Iris pigment epithelial cell (primary cell): ENCODE measurements at places on chromosomes 13 and 19.

DNA sequence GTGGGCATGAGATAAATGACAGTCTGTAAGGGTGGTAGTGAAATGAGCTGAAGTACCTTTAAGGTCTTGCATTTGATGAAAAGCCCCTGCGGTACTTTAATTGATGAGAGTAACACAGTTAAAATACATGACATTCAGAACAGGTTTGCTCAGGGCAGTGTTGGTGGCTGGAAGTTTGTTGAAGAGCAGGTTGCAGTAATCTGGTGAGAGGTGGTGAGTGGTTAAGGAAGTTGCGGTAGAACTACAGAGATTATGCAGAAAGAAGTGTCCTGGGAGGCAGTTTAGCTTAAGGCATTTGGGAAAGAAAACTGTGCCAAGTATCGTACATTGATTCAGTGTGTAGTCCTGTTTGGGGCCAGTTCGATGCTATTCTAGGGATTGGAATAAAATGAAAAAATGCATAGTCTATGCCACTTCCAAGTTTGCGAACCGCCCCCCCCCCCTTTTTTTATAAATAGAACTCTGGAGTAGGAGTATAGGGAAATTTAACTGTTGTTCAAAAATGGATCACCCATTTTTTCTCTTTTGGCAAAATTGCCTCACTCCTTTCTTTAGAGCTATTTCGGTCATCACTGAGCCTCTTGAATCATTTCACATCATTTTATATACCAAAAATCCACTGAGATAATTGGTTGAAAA, 42.7 kb downstream of the SLAIN1 start:
- no peak for DNase-seq

DNA sequence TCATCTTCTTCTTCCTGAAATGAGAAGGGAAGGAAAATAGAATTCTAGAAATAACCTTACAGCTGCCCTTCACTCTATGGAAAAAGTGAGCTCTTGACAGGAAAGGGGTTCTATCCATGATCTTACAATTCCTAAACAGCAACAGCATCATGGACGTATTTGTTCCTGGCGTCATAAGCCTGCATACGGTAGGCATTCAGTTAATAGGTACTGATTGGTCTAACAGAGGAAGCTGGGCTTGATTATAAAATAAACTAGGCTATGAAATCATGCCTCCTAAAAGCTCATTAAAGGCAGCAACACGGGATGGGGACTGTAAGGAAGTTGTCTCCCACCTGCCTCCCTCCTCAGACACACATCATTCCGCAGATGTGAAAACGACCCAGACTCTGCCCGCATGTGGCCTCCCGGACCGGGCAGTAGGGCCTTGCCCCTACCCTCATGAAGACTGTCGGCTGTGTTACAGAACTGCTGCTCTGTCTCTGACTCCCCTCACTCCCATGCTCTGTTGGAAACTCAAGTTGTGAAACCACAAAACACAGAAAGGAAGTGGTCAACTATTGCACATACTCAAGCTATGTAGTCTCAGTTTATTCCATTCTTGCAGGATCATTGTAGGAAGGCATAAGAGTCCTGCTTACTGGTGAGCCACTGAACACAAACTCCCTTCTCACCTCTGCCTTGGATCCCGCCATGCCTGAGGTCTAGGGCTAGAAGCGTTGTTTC, 129.8 kb downstream of the DLEU7 start:
- DNase-seq, result peak; percentile 98

DNA sequence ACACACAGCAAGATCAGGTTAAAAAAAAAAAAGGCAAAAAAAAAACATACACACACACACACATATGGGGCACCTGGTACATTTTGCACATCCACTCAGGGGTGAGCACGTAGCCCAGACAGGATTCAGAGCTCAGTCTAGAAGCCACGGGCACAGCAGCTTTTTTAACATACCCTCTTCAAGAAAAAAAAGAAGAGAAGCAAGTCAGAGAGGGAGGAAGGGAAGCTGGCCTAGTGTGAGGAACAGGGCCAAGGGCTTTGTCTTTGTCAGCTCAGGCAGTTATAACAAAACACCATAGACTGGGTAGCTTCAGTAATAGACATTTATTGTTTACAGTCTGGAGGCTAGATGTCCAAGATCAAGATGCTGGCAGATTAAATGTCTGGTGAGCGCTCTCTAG, 2.3 kb upstream of the TPM4 start:
- DNase-seq, result no peak

DNA sequence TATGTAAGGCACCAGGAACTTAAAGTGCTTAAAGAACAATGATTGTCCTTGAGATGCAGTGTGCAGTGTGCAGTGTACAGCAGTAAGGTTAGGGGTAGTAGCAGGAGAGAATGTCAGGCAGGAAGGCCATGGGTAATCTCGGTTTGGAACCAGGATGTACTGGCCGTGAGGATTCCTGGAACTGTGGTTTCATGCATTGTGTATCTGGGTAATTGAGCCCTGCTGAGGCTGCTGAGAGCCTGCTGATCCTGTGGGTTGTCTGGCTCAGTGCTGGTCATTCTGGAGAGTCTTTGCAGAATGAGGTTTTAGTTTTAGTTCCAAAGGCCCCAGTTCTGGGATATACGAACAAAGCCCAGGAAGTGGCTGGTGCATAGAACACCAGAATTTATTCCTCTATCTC, 71.0 kb downstream of the ZNF568 start:
- DNase-seq, result peak; percentile 27

DNA sequence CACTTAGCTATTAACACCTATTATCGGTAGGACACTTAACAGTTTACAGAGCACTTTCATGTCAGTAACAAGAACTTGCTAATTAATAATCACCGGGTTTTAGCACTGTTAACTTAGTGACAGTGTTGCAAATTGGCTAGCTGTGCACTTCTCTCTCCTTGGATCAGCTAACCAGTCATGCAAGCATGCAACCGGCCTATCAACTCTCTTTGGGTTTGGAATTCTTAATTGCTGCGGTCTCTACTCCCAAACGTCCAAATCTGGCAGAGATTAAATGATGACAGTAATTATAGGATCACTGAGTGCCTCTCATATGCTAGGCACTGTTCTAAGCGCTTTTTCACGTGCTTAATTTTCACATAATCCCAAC, 1.2 kb downstream of the EPS15L1 start:
- DNase-seq, result no peak

- no peak for DNase-seq
Measured at GRCh38 chr19:29662278-29662603, 3.0 kb upstream of the PLEKHF1 start.

DNA sequence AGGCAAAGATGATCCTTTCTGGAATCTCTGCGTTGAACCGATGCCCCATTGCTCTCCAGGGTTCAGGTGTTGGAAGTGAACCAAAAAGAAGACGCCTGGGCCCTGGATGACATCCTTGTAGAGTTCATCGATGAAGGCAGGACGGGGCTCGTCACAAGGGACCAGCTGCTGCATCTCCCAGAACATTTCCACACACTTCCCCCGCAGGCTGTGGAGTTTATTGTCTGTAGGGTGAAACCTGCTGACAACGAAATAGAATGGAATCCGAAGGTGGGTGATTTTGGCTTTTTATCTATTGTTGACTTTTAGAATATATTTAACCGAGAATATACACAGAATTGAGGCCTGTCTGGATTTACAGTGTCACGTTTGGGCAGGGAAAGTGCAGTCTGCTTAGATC, 58.4 kb downstream of the SLC7A9 start:
- no peak for DNase-seq

DNA sequence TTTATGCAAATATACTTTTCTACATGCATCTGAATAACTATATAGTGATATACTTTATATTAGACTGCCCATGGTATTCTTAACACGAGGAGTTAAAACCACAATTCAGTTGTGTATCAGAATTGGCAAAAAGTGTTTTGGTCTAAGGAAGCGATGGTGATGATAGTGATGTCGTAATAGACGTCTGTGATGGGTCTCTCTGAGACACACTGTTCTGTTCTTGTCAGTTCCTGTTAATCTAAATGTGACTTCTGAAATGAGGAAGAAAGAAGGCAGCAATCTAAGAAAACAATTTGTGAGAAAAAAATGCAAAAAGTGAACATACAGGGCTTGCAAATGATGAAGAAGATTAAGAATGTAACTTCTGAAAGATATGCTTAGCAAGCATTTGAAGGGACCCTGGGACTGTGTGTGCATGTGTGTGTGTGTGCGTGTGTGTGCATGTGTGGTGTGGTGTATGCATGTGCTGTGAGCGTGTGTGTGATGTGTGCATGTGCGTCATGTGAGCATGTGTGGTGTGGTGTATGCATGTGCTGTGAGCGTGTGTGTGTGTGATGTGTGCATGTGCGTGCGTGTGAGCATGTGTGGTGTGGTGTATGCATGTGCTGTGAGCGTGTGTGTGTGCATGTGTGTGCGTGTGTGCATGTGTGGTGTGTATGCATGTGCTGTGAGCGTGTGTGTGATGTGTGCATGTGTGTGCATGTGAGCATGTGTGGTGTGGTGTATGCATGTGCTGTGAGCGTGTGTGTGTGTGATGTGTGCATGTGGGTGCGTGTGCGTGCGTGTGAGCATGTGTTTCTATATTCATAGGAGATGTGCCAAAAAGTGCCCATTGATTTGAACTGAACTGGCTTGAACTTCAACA, 131.8 kb downstream of the IRS2 start:
- peak; percentile 85 for DNase-seq

DNA sequence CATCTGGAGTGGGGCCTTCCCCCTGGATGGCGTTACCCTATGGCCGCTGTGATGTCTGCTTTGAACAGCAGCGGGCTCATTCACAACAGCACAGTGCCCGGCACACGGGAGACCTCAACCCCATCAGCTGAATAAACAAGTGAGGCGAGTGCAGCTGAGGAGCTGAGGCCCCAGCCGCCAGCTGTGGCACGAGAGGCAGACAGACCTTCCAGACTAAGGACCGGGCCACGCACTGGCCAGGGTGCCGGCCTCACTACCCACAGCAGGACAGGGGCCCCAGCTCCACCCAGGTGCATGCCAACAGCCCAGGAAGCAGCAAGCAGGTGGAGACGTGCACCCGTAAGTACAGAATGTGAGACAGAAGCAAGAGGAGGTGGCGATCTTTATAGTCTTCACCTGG, 39.6 kb downstream of the STK24 start:
- no peak for DNase-seq

- no peak for DNase-seq
Measured at GRCh38 chr13:46012404-46012803, 40.1 kb downstream of the ZC3H13 start.

DNA sequence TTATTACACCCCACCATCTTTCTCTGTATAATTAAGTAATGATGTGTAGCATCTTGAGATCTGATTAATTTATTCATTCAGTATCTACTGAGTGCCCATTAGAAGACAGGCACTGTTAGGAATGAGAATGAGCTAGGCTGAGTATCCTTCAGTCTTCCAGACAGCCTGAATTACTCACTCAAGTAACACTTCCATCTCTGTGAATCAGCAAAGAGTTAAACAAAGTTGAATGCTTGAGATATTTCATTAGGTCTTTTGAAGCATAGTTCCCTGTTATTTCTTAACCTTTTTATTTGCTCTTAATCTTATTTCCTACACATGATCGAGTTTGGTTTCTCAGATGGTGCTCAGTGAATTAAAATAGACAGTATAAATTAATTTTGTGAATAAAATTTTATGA, 413.7 kb downstream of the DCT start:
- peak; percentile 70 for DNase-seq

GRCh38 chr13:44806826-44807225, 182.4 kb downstream of the NUFIP1 start:
- DNase-seq, result no peak

DNA sequence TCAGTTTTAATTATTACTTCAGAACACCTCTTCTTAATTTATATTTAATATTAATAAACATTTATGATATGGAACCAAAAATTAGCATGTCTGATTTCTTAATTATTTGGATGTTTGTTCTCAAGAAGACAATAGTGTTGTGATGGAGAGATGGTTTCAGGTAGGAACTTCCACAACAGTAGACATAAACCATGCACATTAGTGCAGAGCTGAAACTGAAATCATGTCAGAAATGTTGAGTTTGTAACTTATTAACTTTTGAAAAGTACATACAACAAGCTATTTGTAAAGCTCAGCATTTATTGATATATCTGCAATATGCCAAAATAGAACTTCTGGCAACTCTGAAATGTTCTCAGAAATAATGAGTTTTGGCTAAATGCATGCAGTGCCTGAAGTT, 11.8 kb upstream of the EDNRB start:
- no peak for DNase-seq

DNA sequence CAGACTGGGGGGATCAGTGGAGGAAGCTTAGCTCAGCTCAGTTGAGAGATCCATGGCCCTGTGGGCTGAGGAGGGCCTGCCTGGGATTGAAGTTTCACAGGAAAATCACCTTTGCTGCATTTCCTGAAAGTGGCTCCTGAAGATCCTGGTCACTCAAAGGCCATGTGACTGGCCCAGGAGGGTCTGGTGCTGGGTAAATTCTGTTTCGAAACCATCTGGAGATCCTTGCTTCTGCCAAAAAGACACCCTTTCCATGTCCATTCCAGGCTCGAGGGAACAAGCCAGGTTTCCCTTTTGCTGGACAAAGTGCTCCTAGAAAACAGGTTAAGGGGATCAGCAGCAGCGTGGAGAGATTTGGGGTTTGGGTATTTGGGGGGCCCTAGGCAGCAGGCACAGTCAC, 293.3 kb downstream of the ZNF536 start:
- no peak for DNase-seq

- no peak for DNase-seq
Measured at GRCh38 chr13:36086117-36086516, 45.1 kb downstream of the DCLK1 start.

DNA sequence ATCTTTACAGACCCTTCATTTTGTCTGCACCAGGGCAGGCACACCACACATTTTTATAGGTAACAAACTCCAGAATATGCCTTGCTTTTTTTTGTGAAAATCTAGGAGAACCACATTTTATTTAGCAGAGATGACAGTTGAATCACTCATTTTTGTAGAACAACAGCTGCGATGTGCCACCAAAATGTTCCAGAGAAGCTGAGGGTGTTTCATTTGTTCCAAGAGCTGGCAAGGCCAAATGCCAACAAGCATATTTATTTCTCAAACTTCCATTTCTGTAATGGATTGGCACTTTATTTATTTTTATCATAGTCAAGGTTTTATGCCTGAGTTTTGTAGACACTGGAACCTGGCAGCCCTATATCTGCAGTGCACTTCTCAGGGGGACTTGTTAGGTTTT, 10.4 kb downstream of the OLFM4 start:
- DNase-seq, result no peak

- DNase-seq, result peak; percentile 39
Measured at GRCh38 chr13:98541191-98541590, 35.7 kb downstream of the STK24 start.

DNA sequence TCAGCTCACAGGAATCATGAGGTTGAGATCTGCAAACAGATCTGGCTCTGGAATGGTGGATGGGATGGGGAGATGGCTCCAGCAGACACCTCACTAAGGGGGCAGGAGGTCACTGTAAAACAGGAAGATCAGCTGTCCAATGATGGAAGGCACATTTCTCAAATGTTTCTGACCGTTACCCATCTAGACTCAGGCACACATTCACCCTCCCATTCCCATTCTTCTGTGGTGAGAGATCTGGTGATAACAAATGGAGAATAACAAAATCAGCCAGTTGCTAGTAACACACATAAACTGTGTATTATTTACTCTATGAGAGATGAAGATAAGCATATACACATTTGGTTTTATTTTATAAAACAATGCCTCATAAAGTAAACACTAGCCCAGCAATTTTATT, 235.9 kb downstream of the TSHZ3 start:
- peak; percentile 27 for DNase-seq
